ENCODE measurements at places on chromosomes 3 and 15. TPM values are rescaled to one million over a fixed set of nuclear protein-coding genes. Genes with fewer than 3 reads are reported as not detected.

GRCh38 chr15:42068601-42069000 is 25.8 kb downstream of the PLA2G4D start:
- H3K4me1 ChIP-seq = peaks cover 2% of the 10 kb centered on the region
- peaks cover 17% of the 10 kb centered on the region for H3K27me3 ChIP-seq
- no peak overlapping the region for H3K4me3 ChIP-seq
- no peaks in the 10 kb centered on the region for H3K36me3 ChIP-seq

DNA sequence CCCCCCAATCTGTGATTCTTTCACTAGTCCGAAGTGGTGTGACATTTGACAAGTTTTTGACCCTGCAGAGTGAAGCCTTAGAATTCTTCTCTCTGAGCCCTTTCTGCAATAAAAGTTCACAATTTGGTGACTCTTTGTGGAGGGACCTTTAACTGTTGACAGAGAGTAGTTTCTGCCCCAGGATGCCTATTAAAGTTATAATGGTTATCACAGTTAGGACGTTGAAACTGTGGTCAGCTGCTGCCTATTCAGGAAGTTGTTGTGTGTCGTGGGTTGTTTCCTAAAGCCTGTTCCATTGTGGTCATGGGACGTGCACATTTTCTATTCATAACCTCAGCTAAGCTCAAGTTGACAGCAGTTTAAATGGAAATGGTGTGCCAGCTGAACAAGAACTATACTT is 274.5 kb downstream of the NEK10 start:
- H3K4me1 ChIP-seq = peaks cover 37% of the 10 kb centered on the region
- H3K36me3 ChIP-seq = no peaks in the 10 kb centered on the region
- H3K27ac ChIP-seq = peak overlapping the region; percentile 18
- DNase-seq = no peak

The GPX1 gene
- total RNA-seq = 98.9 TPM

The NUP210 gene
- 1.5 TPM for total RNA-seq

DNA sequence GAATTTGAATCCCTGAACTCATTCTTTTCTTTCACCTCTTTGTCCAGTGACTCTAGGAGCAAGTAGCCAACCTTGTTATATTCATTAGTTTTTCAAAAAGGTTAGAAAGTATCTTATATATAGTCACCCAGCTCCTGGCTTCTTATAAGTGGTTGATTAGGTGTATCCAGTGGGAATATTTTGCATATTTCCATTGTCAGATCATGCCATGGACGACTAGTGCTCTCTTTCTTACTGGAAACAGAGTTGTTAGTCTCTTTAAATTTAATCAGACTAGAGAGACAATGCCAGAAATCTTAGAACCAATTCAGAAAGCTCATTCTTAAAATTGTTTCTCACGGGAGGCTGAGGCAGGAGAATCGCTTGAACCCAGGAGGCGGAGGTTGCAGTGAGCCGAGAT is 73.4 kb downstream of the CHRD start:
- no peaks in the 10 kb centered on the region for H3K4me1 ChIP-seq
- no peak for DNase-seq
- H3K27me3 ChIP-seq = no peaks in the 10 kb centered on the region
- H3K4me3 ChIP-seq = no peak overlapping the region
- H3K27ac ChIP-seq = no peak overlapping the region

DNA sequence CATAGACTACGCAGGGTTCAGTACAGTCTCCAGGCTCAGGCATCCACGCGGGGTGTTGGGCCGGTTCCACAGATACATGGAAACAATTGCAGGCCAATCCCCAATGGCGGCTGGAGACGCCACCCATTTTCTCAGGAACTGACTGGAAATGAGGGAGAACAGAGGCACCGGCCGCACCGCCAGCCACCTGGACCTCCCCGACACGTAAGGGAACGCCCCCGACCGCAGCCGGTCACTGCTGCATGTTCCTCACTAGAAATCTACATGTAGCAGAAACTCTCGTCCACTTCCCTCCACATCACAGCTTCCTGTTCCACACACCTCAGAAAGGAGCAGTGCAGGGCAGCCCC is 29.2 kb downstream of the CYFIP1 start:
- H3K27ac ChIP-seq = no peak overlapping the region
- peaks cover 47% of the 10 kb centered on the region for H3K4me1 ChIP-seq
- peaks cover 5% of the 10 kb centered on the region for H3K36me3 ChIP-seq
- no peaks in the 10 kb centered on the region for H3K27me3 ChIP-seq
- no peak for DNase-seq

DNA sequence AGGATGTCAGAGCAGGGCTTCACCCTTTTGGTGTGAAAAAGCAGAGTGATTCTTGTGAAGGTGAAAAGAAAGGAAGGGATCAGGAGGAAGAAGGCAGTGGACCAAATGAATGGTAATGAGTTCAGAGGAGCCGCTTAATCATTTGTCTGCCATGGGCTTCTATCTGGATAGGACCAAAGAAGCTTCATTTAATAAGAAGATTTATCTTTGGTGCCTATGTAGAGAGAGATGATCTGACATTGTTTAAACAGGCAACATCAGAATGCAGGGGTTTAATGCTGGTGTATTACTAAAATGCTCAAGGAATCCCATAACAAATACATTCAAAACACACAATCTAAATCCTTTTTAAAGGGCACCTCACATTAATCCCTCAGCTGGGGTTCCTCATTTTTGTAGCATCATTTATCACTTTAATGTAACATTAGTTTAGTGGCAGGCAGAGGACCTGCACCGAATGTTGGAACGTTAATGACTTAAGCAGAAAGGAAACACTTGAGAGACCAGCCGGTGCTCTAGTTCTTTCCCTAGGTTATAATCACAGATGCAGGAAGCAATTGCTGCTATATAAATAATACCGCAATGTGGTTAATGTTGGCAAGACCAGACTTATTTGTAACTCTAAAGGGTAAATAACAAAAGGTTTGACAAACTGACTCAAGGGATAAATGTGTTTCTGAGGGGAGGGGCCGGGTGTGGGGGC is 27.9 kb upstream of the IL1RAP start:
- no peak for DNase-seq
- H3K36me3 ChIP-seq = no peaks in the 10 kb centered on the region
- peaks cover 17% of the 10 kb centered on the region for H3K27me3 ChIP-seq
- H3K27ac ChIP-seq = no peak overlapping the region
- no peaks in the 10 kb centered on the region for H3K4me1 ChIP-seq
- H3K4me3 ChIP-seq = no peak overlapping the region

GRCh38 chr15:54681584-54681983 is 515.2 kb downstream of the RSL24D1 start:
- H3K27ac ChIP-seq = no peak overlapping the region
- no peaks in the 10 kb centered on the region for H3K4me1 ChIP-seq
- no peak overlapping the region for H3K4me3 ChIP-seq
- H3K36me3 ChIP-seq = no peaks in the 10 kb centered on the region
- no peak for DNase-seq
- no peaks in the 10 kb centered on the region for H3K27me3 ChIP-seq

- H3K4me1 ChIP-seq = peaks cover 37% of the 10 kb centered on the region
- DNase-seq = no peak
- H3K4me3 ChIP-seq = no peak overlapping the region
- H3K27me3 ChIP-seq = no peaks in the 10 kb centered on the region
- no peak overlapping the region for H3K27ac ChIP-seq
- H3K36me3 ChIP-seq = no peaks in the 10 kb centered on the region
Measured at GRCh38 chr15:66831801-66832390, 129.9 kb downstream of the SMAD6 start.

GRCh38 chr3:16050641-16051467 is 123.6 kb upstream of the GALNT15 start:
- H3K27ac ChIP-seq = no peak overlapping the region
- DNase-seq = no peak
- no peaks in the 10 kb centered on the region for H3K27me3 ChIP-seq
- peaks cover 29% of the 10 kb centered on the region for H3K4me1 ChIP-seq
- no peak overlapping the region for H3K4me3 ChIP-seq
- no peaks in the 10 kb centered on the region for H3K36me3 ChIP-seq

GRCh38 chr3:64329037-64329436 is 103.8 kb upstream of the PRICKLE2 start:
- peaks cover 3% of the 10 kb centered on the region for H3K36me3 ChIP-seq
- H3K27ac ChIP-seq = no peak overlapping the region
- no peak overlapping the region for H3K4me3 ChIP-seq
- no peaks in the 10 kb centered on the region for H3K27me3 ChIP-seq
- DNase-seq = no peak
- peaks cover 25% of the 10 kb centered on the region for H3K4me1 ChIP-seq

- no peak overlapping the region for H3K4me3 ChIP-seq
- no peaks in the 10 kb centered on the region for H3K36me3 ChIP-seq
- H3K27me3 ChIP-seq = no peaks in the 10 kb centered on the region
- H3K27ac ChIP-seq = no peak overlapping the region
Measured at GRCh38 chr15:101099183-101099582, 152.7 kb downstream of the CHSY1 start.

DNA sequence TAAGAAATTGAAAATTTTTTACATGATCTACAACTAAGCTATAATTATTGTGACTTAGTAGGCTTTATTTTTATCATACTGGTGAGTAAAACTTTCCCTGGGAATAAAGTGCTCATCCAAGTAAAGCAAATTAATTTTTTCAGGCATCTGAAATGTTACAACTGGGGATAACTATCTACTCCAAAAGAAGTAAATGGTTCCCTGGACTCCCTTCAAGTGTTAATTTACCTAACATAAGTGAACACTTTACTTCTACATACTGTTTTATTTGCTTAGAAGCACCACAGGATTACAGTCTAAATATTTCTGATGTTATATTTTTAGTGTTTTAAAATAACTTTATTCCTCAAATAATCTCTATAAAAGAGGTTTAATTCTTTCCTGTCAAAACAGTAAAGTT is 57.8 kb downstream of the IFT57 start:
- no peak overlapping the region for H3K27ac ChIP-seq
- H3K36me3 ChIP-seq = peaks cover 27% of the 10 kb centered on the region
- H3K27me3 ChIP-seq = no peaks in the 10 kb centered on the region
- no peak for DNase-seq
- H3K4me1 ChIP-seq = no peaks in the 10 kb centered on the region
- no peak overlapping the region for H3K4me3 ChIP-seq

DNA sequence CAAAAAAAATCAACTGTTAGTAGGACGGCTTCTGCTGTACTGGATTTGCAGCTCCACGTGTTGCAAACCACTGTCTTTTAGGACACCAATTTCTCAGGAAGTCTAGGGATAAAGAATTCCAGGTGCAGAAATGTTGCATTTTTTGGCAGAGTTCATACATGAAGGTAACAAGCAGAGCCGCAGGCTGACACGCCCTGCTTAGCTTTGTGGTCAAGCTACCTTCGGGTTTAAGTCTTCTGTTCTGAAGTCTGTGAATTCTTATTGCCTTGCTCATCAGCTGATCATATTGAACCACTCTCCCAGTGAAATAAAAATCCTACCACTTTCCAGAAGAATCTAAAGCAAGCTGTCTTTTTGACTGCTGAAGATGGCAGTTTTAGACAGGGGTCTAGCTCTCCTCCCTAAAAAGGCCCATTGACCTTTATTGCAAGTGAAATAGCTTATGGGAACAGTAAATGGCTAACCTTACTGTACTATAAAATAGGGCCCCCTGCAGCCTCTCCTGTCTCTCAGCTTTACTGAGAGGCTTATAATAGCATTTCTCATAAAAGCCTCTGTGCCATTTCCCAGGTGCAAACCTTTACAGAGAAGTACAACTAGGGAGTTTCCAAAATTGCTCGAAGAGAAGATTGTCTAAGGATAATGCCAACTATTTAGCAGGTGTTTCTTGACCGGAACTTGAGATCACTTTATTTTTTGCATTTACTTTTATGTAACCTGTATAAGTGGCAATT is 262.2 kb upstream of the IL12A start:
- no peak overlapping the region for H3K4me3 ChIP-seq
- H3K36me3 ChIP-seq = no peaks in the 10 kb centered on the region
- peaks cover 3% of the 10 kb centered on the region for H3K4me1 ChIP-seq
- H3K27me3 ChIP-seq = no peaks in the 10 kb centered on the region

The MDFIC2 gene
- total RNA-seq = not detected

GRCh38 chr15:39453620-39454019 is 127.3 kb upstream of the THBS1 start:
- no peaks in the 10 kb centered on the region for H3K27me3 ChIP-seq
- no peak overlapping the region for H3K4me3 ChIP-seq
- H3K36me3 ChIP-seq = no peaks in the 10 kb centered on the region
- no peak for DNase-seq
- H3K27ac ChIP-seq = no peak overlapping the region
- H3K4me1 ChIP-seq = peaks cover 27% of the 10 kb centered on the region

- no peak for DNase-seq
- H3K4me3 ChIP-seq = no peak overlapping the region
- peaks cover 26% of the 10 kb centered on the region for H3K36me3 ChIP-seq
- no peaks in the 10 kb centered on the region for H3K27me3 ChIP-seq
- peaks cover 38% of the 10 kb centered on the region for H3K4me1 ChIP-seq
Measured at GRCh38 chr3:36991147-36991546, 1.8 kb downstream of the EPM2AIP1 start.

DNA sequence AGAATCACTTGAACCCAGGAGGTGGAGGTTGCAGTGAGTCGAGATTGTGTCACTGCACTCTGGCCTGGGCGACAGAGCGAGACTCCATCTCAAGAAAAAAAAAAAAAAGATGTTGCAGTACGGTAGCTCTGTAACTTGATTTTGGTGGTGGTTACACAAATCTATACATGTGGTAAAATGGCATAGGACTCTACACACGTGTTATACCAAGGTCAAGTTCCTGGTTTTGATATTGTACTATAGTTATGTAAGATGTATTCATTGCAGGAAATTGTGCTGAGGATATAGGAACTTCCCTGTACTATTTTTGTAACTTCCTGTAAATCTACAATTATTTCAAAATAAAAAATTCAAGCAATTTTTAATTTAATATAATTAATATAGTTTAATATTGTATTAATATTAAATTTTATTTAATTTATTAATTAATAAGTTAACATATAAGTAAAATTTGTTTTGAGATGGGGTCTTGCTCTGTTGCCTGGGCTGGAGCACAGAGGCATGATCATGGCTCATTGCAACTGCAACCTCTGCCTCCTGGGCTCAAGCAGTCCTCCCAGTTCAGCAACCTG is 9.9 kb downstream of the MYD88 start:
- no peak overlapping the region for H3K27ac ChIP-seq
- no peak overlapping the region for H3K4me3 ChIP-seq
- H3K36me3 ChIP-seq = peaks cover 2% of the 10 kb centered on the region
- H3K27me3 ChIP-seq = peaks cover 11% of the 10 kb centered on the region
- DNase-seq = no peak

The CD47 gene
- 44.8 TPM for total RNA-seq

The WDR93 gene
- total RNA-seq = not detected

DNA sequence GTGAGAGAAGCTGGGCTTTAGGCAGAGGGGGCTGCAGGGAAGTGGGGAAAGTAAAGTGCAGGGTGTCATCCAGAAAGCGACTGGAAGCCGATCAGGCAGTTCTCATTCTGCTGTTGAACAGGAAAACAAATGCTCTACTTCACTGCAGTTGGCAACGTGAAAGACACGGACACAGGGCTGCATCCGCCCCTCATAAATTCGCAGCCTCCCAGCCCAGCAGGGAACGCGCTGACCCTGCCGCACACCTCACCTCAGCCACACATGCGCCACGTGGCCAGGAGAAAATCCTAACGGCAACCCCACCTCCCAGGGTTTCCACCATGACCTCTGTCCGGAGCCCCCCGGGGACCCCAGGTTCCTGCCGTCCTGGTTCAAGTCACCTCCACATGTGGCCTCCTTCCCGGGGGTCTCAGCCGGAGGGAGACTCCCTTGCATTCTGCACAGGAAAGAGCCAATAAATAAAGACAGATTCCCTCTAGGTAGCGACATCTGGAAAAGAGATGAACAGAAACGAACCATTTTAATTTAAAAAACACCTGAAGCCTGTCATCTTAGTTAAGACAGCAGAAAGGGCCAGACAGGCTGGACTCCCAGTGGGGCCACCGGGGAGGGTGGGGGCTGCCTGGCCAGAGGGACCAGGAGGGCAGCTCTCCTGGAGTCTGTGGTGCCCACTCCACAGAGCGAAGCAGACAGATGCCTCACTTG is 118.7 kb downstream of the TMEM266 start:
- no peaks in the 10 kb centered on the region for H3K36me3 ChIP-seq
- no peak overlapping the region for H3K4me3 ChIP-seq
- DNase-seq = no peak
- no peak overlapping the region for H3K27ac ChIP-seq
- H3K4me1 ChIP-seq = peaks cover 18% of the 10 kb centered on the region
- H3K27me3 ChIP-seq = peaks cover 16% of the 10 kb centered on the region

Measured in osteocyte (in vitro differentiated cells).